Epithelial cell of proximal tubule (primary cell): ENCODE measurements at places on chromosomes 7 and 10. TPM values are rescaled to one million over a fixed set of nuclear protein-coding genes. Genes with fewer than 3 reads are reported as not detected.

SPACDR gene
- total RNA-seq = 0.65 TPM in 1 of 2 replicates, not detected in the other

GRCh38 chr10:32943395-32943794 lies 14.6 kb downstream of the ITGB1 start:
- DNase-seq = no peak

- DNase-seq = peak; percentile 33
These were observed 69.0 kb downstream of the CREB3L2 start for GRCh38 chr7:137932881-137933269.

DNA sequence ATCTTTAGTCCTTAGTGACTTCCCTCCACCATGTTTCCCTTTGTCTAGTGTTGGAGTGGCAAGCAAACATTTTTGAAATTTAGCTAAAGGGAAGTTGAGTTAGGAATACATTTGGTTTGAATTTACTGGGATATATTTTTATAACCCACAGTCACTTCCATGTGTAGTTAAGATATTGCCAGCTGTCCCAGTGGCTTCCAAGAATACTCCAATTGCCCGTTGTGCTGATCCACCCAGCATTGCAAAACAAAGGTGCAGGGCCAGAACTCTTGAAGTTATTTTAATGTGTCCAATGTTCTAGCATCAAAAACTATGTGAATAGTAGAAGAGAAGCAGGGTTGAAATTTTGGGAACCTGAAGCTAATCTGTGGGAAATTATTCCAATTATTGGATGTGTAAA lies 2.5 kb upstream of the P4HA1 start:
- DNase-seq = no peak

DNA sequence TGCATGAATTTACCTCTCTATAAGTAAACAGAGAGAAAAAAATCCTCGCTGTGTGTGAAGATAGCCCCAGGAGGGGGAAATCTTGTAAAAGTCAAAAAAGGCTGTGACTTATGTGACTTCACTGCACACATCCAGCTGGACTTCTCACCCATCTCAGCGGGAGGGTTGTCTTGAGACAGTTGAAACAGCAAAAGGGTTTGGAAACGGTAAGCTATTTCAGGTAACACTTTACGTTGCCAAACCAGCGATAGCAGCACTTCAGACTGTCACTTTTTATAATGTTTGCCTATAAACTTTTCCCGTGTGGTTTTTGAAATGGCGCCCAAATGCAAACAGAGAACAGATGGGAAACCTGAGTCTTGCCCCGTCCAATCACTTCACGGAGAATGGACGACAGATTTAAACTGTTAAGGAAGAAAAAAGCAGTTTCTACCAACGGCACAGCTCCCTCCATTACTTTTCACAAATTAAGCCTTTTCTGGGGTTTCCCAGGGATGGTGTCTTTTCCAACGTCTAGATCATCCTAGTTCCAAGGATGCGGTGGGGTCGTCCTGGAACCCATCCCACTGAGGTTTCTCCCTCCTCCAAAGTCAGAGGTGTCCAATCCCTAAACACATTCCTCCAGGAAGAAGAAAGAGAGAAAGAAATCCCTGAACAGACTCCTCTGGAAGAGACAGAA lies 25.2 kb downstream of the FGFR2 start:
- DNase-seq = no peak
